Left ventricle myocardium inferior (tissue), 1 donor: ENCODE measurements at places on chromosomes 1 and 21. TPM values are rescaled to one million over a fixed set of nuclear protein-coding genes. Genes with fewer than 3 reads are reported as not detected.
A peak's percentile ranks its signal among the peaks of the same experiment; 100 is the strongest.

DNA sequence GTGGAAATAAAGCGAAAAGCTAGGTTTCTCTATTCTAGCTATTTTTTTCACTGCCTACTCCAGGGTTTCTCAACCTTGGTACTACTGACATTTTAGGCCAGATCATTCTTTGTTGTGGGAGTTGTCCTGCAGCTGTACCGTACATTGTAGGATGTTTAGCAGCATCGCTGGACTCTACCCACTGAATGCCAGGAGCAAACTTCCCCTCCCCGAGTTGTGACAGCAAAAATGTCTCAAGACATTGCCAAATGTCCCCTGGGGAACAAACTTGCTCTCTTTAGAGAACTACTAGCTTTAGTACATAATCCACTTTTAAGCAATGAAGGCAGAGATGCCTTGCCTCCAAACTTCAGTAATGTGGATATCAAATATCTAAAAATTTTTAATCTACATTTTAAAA lies 122.8 kb downstream of the PLPPR5 start:
- H3K4me1 ChIP-seq: no peaks in the 10 kb centered on the region
- no peak overlapping the region for H3K27ac ChIP-seq
- no peak for DNase-seq
- peaks cover 7% of the 10 kb centered on the region for H3K27me3 ChIP-seq

DNA sequence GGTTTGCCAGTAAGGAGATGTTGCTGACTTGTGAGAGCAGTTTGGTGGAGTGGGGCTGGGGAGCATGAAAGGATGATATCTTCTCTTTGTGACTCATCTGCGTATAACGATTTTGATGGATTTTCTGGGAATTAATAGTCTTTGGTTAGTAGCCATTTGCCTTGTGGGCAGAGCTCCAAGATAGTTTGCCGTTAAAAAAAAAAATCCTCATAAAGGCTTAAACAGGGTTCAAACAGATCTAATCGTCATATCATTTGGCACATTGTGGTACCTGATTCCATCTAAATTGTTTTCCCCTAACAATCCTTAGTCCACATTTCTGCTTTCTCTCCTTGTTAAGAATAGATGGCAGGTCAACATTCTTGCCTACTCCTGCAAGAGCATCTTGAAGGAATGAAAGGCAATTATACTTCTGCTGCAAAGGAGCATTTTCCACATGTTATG lies 168.0 kb downstream of the PPP1R12B start:
- peaks cover 6% of the 10 kb centered on the region for H3K36me3 ChIP-seq
- no peak for DNase-seq
- no peak overlapping the region for H3K27ac ChIP-seq
- H3K4me1 ChIP-seq: peaks cover 85% of the 10 kb centered on the region
- H3K4me3 ChIP-seq: no peak overlapping the region
- no peaks in the 10 kb centered on the region for H3K27me3 ChIP-seq

GRCh38 chr1:214216779-214217178 lies 64.2 kb upstream of the SMYD2 start:
- H3K36me3 ChIP-seq: no peaks in the 10 kb centered on the region
- no peak overlapping the region for H3K4me3 ChIP-seq
- no peak for DNase-seq
- peaks cover 6% of the 10 kb centered on the region for H3K27me3 ChIP-seq

DNA sequence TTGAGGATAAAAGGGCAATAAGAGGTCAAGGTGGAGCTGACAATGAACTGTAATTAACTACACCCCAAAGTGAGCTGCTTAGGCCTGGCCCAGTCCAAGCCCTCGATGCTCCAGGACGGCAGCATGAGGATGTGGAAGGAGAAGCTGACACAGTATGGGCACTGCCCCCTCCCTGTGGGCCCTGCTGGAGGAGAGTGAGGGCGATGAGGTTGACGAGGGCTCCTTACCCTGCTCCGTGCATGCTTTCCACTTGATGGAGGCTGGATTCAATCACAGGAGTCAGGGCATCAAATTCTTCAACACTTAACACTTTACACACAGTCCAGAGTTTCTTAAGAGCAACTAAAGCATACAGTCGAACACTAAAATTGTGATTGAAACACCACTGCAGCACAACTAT lies 32.4 kb downstream of the COA6 start:
- DNase-seq: no peak
- H3K4me3 ChIP-seq: no peak overlapping the region
- no peaks in the 10 kb centered on the region for H3K27me3 ChIP-seq
- H3K27ac ChIP-seq: no peak overlapping the region
- peaks cover 8% of the 10 kb centered on the region for H3K4me1 ChIP-seq

DNA sequence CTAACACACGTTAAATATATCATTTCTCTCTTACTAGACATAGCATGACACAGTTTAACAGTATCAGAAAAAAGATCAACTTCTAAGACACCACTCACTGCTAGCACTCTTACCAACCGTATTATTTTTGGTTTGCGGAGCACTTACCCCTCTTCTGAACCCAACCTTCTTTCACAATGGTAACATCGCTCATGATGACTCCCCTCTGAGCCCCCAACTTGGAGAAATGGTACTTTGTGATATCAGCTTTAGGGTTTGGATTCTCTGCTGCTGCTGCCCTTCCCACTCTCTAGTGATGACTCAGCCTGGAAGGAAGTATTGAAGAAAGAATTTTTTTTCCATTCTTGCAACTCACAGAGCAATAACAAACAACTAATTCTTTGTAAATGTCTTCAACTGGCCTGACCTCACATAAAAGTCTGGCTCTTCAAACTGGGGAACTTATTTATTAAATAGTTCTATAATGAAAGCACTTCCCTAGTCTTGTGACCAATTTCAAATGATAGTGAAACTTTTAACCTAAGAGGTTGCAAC lies 7.0 kb downstream of the AKT3 start:
- DNase-seq: no peak
- H3K36me3 ChIP-seq: no peaks in the 10 kb centered on the region
- peaks cover 19% of the 10 kb centered on the region for H3K4me1 ChIP-seq

DNA sequence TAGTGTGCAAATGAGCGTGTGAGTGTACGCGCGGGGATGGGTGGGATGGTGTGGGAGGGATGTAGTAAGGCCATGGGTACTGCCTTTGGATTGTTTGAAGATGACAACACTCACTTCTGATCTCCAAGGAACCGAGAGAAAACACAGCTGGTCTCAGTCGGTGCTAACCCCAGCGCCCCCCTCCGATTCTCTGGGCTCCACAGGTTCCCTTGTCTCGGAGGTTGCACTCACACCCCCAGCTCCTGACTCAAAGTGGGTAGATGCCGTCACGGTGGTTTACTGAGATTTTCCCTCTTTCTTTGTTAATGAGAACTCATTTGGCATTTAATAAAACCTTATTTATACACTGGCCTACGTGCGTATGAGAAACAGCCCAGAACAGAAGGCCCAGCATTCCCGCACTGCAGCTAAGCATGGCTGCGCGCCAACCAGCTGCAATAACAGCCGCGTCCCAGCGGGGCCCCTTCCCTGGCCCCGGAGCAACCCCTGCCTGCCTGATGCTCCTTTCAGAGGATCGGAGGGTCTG lies 25.8 kb downstream of the ABCA4 start:
- no peaks in the 10 kb centered on the region for H3K36me3 ChIP-seq
- H3K4me1 ChIP-seq: peaks cover 80% of the 10 kb centered on the region
- H3K4me3 ChIP-seq: peak overlapping the region; percentile 19
- H3K27me3 ChIP-seq: no peaks in the 10 kb centered on the region
- peak overlapping the region; percentile 90 for H3K27ac ChIP-seq
- peak; percentile 90 for DNase-seq

DNA sequence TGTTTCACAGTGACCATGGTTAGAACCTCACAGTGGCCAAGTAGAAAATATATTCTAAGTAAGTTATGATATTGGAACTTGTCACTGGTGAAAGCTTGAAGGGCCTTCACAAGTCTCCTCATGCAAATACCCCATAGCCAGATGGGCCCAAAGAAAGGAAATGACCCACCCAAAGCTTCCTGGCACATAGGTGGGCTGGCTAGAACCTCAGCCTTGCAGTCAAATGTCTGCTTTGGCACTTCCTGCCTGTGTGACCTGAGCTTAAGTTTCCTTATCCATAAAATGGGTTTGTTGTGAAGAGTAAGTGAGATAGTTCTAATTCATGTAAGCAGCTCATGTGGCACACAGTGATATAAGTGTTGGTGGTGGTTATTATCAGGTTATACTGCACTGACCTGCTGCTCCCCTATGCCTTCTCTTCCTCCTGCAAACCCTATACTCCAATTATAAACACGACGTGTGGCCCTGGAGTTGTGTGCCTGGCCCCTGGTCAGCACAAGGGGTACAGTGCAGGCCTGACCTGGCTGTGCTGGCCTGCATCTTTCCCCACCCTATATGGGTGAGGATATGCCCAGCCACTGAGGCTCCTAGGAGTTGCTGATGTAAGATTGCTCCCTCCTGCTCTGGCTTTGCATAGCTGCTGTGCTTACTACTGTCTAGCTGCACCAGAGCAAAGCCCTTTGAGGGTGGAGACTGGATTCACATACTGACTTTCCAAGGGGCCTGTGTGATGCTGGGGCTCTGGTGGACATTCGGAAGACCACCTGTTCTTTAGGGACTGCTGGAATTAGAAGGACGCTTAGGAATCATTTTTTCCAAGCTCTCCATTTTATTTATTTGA lies 4.7 kb upstream of the SLFNL1 start:
- H3K27ac ChIP-seq: no peak overlapping the region
- no peak for DNase-seq
- peaks cover 51% of the 10 kb centered on the region for H3K36me3 ChIP-seq

DNA sequence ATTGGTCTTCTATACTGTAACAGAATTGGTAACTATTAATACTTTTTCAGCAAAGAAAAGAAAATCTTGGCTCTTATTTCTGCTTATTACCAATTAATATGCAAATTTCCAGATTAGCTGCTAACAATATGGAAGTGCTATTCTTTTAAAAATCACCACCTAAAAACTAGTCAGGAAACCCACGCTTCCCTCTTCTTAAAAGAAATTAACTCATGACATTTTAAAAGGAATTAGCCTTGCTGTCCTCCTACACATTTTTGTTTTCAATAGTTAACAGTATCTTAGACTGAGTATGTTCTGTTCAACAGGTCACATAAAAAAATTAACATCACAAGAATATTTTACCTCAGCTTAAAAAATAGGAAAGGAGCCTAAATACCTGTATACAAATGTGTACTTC lies 27.3 kb downstream of the ABL2 start:
- peaks cover 22% of the 10 kb centered on the region for H3K4me1 ChIP-seq
- H3K4me3 ChIP-seq: no peak overlapping the region
- no peaks in the 10 kb centered on the region for H3K36me3 ChIP-seq
- H3K27me3 ChIP-seq: no peaks in the 10 kb centered on the region
- H3K27ac ChIP-seq: no peak overlapping the region

DNA sequence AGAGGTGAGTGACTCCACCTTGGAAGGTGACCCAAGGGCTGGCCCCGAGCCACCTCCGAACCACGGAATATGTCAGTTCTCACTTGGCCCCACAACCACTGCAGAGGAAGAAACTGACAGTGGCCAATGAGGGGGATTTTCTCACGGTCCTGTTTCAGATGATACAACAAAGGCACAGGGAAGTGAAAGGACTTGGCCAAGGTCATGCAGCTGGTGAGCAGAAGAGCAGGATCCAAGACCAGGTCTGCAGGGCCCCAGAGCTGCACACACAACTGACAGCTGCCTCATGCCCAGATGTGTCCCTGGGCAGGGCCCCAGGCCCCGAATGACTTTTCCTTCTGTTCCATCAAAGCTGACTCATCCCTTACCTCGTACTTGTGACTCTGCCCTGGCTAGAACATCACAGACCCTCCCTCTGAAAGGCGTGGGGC lies 25.8 kb upstream of the EVA1B start:
- no peaks in the 10 kb centered on the region for H3K27me3 ChIP-seq
- H3K4me3 ChIP-seq: no peak overlapping the region
- peaks cover 61% of the 10 kb centered on the region for H3K36me3 ChIP-seq
- H3K27ac ChIP-seq: peak overlapping the region; percentile 64

GRCh38 chr1:69585666-69586065 lies 17.9 kb downstream of the LRRC7 start:
- no peaks in the 10 kb centered on the region for H3K4me1 ChIP-seq
- no peak overlapping the region for H3K4me3 ChIP-seq
- no peaks in the 10 kb centered on the region for H3K36me3 ChIP-seq
- no peak for DNase-seq

- no peaks in the 10 kb centered on the region for H3K36me3 ChIP-seq
- no peaks in the 10 kb centered on the region for H3K4me1 ChIP-seq
- peaks cover 73% of the 10 kb centered on the region for H3K27me3 ChIP-seq
- no peak overlapping the region for H3K27ac ChIP-seq
Measured at GRCh38 chr1:17229379-17229778, 19.5 kb upstream of the PADI3 start.

DNA sequence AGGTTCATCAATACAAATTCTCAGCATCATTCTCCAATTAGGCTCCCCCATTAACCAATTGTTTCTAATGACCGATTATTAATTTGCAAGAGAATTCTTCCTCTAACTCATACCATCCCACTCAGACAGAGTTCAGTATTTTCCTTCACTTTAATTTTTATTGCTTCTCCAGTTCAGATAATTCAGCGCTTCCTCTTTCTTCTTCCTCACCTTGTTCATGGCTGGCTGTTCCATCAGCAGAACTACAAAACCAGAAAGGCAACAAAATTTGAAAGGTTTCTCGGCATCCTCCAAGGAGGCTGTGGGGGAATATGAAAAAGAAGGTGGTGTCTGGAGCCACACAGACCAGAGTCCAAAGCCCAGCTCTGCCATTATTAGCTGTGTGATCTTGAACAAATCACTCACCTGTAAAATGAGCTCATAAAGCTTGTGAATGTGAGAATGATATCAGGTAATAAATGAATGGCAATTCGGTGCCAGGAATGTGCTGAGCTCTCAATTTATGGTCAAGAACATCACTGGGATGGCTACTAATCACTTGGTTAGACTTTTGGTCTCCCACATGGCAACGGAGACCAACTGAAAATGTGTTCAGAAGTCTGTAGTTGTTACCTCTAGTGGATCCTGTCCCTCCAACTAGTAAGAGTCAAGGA lies 11.7 kb upstream of the ZNF436 start:
- H3K27me3 ChIP-seq: no peaks in the 10 kb centered on the region
- no peak overlapping the region for H3K27ac ChIP-seq
- no peak for DNase-seq
- peaks cover 17% of the 10 kb centered on the region for H3K36me3 ChIP-seq

DNA sequence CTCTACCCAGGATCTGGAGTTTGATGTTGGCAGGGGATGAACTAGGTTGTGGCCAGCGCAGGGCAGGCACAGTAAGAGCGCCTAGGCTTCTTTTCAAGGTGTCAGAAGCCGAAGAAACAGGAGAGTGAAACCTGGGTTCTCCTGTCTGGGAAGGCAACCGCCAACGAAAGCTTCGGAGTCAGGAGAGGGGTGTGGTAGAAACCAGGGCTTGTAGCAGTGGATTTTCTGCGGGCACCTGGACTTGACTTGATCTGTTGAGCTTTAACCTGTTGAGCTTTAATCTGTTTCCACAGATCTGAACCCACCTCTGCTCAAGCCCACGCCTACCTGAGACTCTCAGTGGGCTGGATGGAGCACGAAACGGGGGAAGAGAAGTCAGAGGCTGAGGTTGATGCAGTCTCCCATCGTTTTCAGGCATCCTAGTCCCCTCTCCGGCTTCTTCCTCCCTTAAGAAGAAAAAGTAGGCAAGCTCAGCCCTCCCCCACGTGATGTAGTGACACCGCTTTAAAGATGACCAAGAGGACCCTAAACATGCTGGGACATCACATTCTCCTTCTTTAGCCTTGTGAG lies 9.3 kb downstream of the HLX start:
- DNase-seq: no peak
- peaks cover 27% of the 10 kb centered on the region for H3K36me3 ChIP-seq
- no peak overlapping the region for H3K27ac ChIP-seq

GRCh38 chr1:228778961-228779360 lies 43.7 kb downstream of the RHOU start:
- no peak overlapping the region for H3K4me3 ChIP-seq
- H3K36me3 ChIP-seq: no peaks in the 10 kb centered on the region
- H3K27ac ChIP-seq: no peak overlapping the region
- DNase-seq: no peak
- peaks cover 19% of the 10 kb centered on the region for H3K4me1 ChIP-seq

SPRR1B gene
- not detected for total RNA-seq

OR10Z1 gene
- total RNA-seq: not detected

BARHL2 gene
- not detected for total RNA-seq

FCER1G gene
- 22.0 TPM for total RNA-seq
